Left renal cortex interstitium (tissue), 4 donors: ENCODE measurements at places on chromosomes 16 and 17.

DNA sequence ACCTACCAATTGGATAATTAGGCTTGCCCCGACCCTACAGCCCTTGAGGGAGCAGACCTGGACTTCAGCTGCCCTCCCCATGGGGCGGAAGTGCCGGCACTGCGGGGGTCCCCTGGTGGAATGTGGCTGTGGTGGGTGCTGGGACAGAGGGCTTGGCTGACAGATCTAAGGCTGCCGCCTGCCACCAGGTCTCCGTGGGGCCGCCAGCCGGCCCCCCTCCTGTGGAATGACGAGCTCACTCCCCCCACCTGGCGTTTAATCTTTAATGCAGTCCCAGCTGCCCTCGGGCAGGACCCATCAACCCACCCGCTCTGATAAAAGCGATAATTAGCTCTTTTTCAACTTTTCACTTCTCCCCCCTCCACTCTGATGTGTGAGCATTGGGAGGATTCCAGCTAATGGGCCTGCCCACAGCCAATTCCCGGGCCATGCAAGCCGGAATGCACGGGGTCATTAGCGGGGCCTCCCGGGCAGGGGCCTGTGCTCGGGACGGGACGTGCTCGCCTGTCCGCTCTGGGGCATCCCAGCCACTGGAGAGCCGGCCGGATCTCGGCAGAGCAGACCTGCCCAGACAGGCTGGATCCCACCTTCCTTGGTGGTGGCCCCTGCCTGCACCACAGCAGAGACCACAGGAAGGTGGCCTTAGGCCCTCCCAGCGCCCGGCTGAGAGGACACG, 28.3 kb upstream of the GOSR2 start:
- no peak for DNase-seq

GRCh38 chr16:25084797-25085196, 26.7 kb upstream of the LCMT1 start:
- no peak for DNase-seq

DNA sequence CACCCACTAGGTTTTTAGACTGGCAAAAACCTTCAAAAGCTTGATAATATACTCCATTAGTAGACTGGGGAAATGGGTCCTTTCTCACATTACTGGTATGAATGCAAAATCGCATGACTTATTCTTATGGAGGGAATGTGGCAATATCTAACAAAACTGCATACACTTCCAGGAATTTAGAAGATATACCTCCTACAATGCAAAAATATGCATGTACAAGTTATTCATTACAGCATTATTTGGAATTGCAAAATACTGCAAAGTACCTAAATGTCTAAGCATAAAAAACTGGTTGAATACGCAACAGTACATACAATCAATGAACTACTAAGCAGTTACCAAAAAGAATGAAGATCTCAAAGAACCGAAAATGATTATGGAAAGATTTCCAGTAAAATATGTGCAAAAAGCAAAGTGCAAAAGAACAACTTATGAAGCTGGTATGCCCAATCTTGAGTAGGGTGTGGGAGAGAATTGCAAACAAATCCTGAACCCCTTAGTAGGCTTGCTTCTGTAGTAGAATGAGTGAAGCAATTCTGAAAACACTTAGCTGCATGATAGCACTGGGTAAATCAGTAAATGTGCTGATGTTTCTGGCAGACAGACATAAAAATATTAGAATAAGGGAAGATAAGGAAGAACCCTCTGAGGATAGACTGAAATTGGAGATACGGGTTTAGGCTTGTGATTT, 180.1 kb downstream of the PARN start:
- no peak for DNase-seq

- no peak for DNase-seq
Observed at GRCh38 chr17:62616993-62617893, 10.2 kb upstream of the MRC2 start.

- no peak for DNase-seq
Observed at GRCh38 chr17:76054112-76054476, 18.2 kb downstream of the SRP68 start.

DNA sequence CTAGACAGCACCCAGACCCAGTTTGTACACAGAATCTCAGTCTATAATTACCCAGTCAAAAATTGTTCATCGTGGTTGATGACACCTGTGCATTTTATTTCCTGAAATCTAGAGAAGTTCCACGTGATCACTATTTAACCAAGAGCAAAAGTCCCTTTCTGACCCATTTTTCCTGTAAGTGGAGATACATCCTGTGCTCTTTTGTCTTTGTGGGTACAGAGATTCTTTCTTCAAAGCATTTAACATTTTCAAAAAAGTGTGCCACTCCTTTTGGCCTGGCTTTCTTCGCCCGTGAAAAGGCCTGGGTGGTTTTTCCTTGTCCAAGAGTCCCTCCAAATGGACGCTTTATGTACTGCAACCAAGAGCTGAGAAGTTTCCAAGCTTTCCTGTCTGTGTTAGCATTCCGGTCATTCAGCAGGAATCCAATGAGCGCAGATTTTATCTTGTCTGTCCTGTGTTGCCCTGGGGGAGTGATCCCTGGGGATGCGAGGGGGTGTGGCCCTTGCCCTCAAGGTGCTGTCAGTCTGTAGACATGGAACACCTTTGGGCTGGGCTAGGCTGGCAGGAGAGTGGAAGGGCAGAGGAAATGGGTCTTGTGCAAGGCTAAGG, 161.1 kb upstream of the CACNG5 start:
- no peak for DNase-seq

- no peak for DNase-seq
Observed at GRCh38 chr16:47262938-47263337, 119.2 kb upstream of the NETO2 start.

- DNase-seq = peak; percentile 36
Observed at GRCh38 chr16:87608400-87608985, 6.2 kb downstream of the JPH3 start.

- no peak for DNase-seq
Observed at GRCh38 chr16:79517156-79517555, 83.4 kb downstream of the MAF start.

- peak; percentile 54 for DNase-seq
Observed at GRCh38 chr17:59372138-59372751, 40.8 kb downstream of the YPEL2 start.

DNA sequence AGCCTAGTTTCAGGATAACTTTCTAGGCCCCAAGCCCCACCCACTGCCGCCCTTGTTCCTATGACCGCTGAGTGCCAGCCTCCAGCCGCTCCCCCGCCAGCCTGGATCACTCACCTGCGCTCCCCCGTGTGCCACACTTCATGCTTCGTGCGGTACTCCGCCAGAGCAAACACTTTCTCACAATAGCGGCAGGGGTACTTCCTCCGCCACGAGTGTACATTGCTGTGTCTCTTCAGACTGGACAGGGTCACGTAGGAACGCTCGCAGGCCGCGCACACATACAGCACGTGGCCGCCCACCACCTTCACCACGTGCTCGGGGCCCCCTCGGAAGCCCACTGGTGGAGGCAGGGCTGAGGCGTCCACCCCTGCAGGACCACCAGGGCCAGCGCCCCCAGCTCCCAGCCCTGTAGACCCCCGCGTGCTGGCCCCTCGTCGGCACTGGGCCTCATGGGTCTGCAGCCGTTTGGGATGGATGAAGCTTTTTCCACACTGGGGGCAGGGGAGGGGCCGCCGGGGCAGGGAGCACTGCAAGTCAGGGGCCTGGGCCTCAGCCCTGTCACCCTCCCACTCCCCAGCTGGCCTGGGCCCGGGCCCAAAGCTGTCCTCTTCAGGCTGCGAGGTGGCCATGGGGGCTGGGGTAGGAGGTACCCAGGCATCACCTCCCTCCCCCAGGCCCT, 13.7 kb downstream of the ZBTB4 start:
- DNase-seq = no peak

DNA sequence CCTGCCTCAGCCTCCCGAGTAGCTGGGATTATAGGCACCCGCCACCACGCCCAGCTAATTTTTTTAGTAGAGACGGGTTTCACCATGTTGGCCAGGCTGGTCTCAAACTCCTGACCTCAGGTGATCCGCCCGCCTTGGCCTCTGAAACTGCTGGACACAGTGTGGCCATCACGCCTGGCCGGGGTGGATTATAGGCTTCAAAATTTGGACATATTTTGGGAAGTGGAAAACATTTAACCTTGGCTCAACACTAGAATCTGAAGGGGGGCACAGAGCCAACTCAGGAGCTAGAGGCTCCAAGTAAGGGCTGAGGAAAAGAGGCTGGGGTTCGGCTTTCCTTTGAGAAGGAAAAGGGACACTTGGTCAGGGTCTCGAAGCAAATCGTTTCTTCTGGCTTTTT, 2.2 kb upstream of the CDK5R1 start:
- no peak for DNase-seq

GRCh38 chr17:4009186-4009785, 45.0 kb upstream of the ATP2A3 start:
- DNase-seq = no peak

DNA sequence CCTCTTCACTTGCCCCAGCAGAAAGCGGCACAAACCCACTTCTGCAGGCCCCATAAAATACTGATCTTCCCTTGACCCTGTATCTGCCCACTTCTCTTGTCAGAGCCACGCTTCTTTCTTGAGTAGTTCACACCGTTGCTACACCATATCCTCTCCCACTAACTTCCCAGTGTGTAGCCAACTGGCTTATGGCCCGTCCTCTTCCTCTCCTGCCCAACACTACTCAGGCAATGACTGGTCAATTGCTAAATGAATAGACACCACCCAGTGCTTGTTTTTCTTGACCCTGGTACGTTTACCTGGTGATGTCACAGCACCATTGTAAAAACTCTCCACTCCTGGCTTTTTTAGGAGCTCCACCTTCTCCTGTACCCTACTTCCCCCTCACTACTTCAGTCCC, 86.9 kb downstream of the NDEL1 start:
- DNase-seq = no peak

GRCh38 chr17:82569621-82570020, 50.1 kb downstream of the FOXK2 start:
- no peak for DNase-seq

DNA sequence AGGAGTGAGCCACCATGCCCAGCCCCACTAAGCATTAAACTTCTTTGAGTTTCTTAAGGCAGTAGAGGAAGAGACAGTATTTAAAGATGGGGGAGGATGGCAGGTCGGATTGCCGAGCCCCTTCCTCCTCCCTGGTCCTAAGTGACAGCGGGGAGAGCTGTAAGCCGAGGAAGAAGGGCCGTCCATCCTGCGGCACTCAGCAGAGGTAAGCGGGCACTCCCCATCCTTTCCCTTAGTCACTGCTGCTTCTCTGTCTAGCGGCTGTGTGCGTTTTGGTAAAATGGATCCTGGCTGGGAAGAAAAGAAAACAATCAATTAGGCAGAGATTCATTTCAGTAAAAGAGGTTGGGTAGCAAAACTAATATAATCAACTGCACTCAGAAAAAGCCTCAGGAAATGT, 13.9 kb downstream of the DNAAF1 start:
- no peak for DNase-seq

- no peak for DNase-seq
Observed at GRCh38 chr17:15412606-15413005, 54.8 kb downstream of the CDRT4 start.

DNA sequence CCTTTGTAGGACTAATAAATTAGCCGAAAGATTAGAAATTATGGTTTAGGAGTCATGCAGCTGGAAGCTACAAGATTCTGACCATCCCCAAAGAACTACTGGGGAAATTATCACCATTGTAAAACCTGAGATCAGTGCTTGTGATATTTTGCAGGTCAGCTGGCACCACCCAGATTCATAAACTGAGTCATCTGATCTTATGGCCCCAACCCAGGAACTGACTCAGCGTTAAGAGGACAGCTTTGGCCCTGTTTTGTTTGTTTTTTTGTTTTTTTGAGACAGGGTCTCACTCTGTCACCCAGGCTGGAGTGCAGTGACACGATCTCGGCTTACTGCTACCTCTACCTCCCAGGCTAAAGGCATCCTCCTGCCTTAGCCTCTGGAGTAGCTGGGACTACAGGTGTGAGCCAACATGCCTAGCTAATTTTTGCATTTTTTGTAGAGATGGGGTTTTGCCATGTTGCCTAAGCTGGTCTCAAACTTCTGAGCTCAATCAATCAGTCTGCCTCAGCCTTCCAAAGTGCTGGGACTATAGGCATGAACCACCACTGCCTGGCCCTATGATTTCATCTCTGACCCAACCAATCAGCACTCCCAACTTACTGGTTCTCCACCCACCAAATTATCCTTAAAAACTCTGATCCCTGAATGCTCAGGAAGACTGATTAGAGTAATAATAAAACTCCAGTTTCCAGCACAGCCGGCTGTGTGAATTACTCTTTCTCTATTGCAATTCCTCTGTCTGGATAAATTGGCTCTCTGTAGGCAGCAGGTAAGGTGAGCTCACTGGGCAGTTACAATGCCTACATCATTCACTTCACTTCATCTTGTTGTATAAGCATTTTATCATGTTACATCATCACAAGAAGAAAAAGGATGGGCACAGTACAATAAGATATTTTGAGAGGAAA, 79.4 kb upstream of the KSR1 start:
- DNase-seq = no peak

DNA sequence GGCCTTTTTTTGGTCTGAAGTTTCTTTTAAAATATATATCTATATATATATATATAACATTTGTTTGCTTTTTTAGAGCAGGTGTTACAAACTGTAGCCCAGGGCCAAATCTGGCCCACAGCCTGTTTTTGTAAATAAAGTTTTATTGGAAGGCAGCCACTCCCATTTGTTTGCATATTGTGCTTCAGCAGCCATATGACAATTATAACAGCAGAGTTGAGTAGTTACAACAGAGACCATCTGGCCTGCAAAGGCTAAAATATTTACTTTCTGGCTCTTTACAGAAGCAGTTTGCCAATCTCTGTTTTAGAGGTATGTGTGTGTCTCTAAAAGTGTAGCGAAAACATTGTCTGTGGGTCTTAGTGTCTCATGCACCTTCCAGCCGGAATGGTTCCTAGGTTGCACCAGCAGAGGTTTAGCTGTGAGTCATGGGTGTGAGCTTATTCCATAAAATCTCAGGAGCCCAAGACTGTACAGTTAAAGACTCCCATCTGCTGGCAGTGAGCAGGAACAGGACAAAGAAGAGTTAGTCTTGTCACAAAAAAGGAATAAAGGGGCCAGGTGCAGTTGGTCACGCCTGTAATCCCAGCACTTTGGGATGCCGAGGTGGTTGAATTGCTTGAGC, 23.8 kb downstream of the LCMT1 start:
- DNase-seq = no peak

DNA sequence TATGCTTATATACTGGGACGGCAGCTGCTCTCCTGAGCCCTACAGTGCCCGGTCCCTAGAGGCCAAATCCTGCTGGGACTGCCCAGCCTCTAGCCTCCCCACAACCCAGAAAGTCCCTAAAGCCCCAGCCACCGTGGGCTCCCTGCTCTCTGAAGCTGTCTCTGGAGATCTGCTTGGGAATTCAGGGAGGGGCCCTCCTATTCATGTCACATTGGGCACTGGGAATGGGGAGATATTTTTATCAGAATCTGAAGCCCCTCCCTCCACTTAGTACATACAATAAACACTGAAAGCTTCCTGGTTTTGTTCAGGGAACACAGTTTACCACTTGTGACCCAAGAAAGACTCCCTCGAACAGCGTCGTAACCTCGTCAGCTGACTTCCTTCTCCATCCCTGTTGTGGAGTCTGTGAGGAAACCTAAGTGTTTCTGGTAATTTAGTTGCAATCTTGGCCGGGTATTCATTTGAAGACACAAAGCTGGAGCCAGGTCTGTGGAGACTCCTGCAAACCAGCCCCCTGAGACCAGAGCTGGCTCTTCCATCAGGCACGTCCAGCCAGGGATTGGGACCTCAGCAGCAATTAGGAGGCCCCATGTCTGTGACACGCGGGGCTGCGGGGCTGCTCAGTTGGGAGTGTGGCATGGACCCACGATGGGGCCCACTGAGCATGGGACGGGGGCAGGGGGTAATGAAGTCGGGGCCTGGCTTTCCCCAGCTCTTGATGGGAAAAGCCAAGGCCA, 38.5 kb downstream of the PGS1 start:
- no peak for DNase-seq
